ENCODE measurements at places on chromosomes 12 and 14. TPM values are rescaled to one million over a fixed set of nuclear protein-coding genes. Genes with fewer than 3 reads are reported as not detected.

The TTC6 gene
- polyA plus RNA-seq, result not detected

The CCDC184 gene
- 0.28 TPM for polyA plus RNA-seq

The GPR65 gene
- polyA plus RNA-seq, result 0.03 TPM

The FOXA1 gene
- 0.03 TPM for polyA plus RNA-seq

The VAMP1 gene
- 11.0 TPM for polyA plus RNA-seq

The VRTN gene
- not detected for polyA plus RNA-seq

The DNAJC22 gene
- polyA plus RNA-seq, result 2.4 TPM

The NPFF gene
- polyA plus RNA-seq, result not detected

The KIF5A gene
- 0.53 TPM for polyA plus RNA-seq

The RD3L gene
- polyA plus RNA-seq, result not detected

GRCh38 chr14:66495218-66496098, 9.3 kb downstream of the CCDC196 start:
- DNase-seq, result peak; percentile 69

DNA sequence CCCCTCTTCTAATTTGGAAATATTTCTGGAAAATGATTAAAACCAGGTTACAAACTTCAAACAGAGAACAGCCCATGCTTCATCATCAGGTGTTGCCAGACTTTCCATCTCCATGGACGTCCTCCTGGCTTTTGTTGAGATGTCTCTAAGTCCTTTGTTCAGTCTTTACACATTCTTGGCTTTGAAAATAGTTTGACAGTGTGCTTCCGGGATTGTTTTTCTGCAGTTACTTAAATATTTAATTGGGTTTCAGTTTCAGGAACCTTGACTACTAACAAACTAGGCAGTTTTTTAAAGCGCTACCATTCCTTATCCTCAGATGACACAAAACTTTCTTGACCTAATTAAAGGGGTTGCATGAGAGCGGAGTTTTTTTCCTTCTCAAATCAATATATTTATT, 47.8 kb downstream of the GOLGA5 start:
- no peak for DNase-seq

DNA sequence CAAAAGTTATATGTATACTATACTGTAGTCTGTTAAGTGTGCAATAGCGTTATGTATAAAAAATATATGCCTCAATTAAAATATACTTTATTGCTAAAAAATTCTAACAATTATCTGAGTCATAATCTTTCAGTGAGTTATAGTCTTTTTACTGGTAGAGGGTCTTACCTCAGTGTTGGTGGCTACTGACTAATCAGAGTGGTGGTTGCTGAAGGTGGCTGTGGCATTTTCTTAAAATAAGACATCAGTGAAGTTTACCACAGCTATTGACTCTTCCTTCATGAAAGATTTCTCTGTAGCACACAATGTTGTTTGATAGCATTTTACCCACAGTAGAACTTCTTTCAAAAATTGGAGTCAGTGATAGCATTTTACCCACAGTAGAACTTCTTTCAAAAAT, 23.4 kb downstream of the POLR3B start:
- peak; percentile 34 for DNase-seq

DNA sequence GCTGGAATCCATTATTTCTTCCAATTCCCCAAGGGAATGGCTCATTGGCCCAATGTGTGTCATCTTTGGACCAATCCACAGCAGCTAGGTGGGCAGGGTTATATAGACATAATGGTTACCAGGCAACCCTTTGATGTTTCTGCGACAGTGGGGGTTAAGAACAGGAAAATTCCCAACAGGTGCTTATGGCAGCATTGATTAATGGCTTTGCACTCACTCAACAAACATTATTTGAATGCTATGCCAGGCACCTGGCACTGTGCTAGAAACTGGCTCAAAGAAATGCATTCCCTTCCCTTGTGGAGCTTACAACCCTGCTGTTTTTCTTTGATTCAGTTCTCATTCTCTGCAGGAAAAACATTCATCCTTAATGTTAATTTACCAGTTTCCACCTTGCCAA, 1221.0 kb downstream of the AACS start:
- no peak for DNase-seq

GRCh38 chr12:10372559-10372958, 17.3 kb downstream of the KLRK1 start:
- no peak for DNase-seq

DNA sequence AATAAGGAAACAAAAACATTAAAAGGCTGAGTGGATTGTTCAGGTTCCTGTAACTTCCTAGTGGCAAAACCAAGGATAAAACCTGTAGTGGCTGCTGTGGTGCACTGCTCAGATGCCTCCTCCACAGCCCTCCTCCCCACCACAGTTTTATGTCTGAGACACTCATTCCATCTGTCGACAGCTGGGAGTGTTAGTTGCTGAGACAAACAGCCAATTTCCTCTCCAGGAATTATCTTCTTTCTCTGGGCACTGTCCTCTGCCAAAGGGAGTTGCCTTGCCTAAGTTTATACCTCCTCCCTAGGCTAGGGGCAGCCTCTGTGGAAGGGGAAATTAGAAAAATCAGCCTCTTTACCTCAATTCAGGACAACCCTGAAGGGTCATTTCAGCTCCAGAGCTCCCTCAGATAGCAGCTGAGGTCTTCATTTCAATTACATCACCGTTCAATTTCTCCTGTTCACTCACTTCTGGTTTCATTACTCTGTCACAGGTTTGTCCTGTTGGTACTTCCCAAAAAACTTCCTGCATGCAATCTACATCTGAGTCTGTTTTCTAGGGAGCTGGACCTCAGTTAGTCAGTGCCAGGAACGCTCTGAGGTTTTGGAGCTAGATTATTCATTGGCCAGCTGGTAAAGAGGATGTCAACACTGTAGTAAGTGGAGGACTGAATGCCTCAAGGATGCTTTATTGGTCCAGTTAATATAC, 74.9 kb upstream of the ATP2B1 start:
- DNase-seq, result peak; percentile 76

- DNase-seq, result peak; percentile 8
These were observed 48.5 kb downstream of the NTF3 start for GRCh38 chr12:5480218-5480937.

GRCh38 chr12:124390442-124391097, 95.7 kb downstream of the RFLNA start:
- DNase-seq, result peak; percentile 74

DNA sequence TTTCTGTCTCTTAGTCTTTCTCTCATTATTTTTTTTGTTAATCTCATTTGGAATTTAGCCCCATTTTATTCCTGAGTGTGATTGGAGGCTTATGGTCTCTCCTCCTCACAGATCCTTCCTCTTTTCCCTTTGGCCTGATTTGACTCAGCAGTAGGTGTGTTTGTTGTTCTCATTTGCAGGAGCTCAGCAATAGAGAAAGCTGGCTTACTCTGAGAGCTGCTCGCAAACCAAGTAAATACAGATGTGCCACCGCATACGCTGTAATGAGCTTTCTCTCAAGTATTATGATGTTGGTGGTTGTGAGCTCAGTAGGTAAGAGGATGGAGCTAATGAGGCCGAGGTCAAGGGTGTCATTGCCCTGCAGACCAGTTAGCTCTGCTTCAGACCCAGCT, 206.5 kb downstream of the ETV6 start:
- no peak for DNase-seq

DNA sequence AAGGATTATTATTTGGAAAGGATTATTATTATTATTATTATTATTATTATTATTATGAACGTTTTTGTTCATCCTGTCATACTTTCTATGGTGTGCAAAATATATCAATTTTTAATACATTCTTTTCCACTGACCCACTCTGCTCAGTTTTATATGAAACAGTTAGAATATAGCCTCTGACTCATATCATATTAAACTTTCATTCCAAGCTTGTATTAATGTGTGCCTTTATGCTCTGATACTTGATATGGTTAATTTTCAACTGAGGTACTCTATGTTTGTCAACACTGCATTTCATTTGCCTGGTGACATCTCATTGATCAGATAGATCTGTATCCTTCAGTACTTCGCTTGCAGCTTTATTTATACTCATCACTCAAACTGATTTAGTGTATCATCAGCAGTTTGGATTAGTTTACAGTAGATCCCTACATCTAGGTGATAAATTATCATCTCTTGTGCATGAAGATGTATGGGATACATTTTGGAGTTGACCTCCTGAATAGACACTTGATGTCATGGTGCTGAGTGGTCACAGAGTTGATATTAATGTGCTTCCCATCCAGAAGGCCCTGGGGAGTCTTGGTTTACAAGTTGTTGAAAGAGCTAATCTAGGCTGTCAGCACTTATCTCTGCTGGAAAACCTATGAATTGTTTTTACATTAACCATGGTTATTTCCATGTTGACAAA, 271.8 kb downstream of the TRHDE start:
- DNase-seq, result no peak

GRCh38 chr14:106802413-106803364, 1276.3 kb downstream of the TMEM121 start:
- DNase-seq, result no peak

DNA sequence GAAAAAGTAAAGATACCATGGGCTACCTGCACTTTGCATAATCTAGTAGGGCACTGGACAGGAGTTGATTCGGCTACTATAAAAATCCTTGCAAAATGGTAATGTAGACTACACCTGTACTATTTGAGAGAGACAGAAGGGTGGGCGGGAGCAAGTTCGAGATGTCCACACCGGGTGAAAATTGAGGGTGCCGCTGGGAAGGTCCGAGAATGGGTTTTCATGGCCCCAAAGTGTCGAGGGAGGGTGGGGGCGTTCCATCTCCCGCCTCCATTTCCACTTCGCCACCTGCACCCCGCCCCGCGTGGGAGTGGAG, 648 bp downstream of the SNX6 start:
- DNase-seq, result no peak

DNA sequence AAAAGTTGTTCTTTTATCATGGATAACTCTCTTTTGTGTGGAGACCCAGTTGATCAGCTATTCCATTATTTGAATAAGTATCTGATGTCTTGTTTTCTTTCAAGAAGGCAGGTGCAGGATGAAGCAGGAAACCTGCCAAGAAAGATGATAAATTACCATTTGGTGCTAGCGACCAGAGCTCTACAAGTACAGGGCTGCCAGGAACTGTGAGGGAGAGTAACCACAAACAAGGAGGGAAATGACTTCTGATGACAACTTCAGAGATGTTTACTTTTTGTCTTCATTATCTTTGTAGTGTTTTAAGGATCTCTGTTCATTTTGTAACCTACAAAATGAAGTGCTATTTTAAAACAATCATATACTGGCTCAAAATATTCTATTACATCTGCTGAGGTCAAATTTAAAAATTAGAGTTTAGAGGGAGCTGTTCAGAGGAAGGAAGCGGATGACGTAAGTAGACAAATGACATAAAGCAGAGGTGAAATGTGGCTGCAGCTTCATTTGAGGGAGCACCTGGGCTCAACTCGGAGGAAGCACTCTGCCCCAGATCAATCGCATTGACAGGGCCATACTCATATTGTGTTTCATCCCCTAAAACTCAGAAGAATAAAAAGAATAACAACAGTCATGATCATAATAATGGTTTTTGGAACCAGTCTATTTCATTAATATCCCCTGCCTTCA, 226.8 kb downstream of the C12orf42 start:
- no peak for DNase-seq

DNA sequence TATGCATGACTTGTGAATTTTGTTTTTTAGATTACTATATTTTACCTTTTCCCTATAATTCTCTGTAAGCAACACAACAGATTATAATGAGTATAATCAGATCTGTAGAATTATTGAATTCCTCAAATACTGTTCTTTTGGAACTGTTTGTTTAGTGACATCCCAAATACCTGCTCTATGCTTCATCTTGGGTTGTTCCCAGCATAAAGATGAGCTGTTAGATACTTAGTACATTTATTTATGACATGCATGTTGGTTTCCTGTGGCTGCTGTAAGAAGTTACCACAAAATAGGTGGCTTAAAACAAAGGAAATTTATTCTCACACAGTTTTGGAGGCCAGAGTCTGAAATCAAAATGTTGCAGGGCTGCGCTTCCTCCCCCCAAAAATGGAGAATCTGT, 78.4 kb downstream of the PTPRR start:
- no peak for DNase-seq

DNA sequence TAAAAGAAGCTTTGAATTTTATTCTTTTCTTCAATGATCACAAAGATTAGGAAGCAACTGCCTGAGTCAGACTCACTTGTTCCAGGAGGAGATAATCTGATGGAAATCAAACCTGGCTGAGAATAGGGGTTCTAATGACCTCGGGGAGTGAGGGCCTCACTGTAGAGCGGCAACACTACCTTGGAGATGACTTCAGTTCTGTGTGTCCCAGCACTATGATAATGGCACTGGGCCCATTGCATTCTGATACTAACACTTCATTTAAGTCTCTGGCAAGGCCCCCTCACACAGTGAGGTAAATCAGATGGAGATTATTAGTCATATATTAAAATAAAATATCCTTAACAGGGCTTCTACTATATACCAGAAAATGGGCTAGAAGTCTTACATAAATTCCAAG, 233.3 kb upstream of the EGLN3 start:
- no peak for DNase-seq

GRCh38 chr14:35628989-35629388, 95.0 kb downstream of the INSM2 start:
- no peak for DNase-seq

GRCh38 chr12:43095669-43096280, 456.2 kb downstream of the ADAMTS20 start:
- no peak for DNase-seq

DNA sequence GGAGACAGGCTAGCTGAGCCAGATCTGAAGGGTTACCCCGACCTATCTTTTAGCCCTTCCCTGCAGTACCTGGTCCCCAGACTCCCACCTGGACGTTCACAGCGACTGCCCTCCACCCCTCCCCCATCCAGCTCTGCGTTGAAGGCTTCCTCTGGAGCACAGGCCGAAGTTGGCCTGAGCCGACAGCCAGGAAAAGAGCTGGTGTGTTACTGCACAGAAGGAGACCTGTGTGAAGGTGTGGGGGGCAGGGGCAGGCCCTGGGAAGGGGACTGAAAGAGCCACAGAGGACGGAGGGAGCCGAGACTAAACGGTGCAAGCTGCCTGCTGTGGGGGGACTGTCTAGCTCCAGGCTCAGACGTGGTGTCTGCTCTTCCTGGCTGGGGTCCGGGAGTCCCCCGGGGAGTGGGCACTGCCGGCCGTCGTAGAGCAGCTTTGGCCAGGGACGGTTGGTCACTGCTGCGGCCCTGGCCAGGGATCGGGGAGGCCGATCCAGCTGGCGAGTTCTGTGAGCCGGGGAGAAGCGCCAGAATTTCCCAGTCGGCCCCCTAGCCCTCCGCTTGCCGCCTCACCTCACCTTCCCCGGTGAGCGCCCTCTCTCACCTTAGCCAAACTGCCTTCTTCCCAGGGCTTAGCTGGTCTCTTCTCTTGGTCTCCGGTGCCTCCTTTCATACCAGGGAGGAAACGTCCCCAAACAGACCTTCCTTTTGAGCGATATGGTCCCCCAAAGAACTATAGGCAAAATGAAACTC, 899 bp upstream of the COL2A1 start:
- DNase-seq, result no peak
